Stimulated activated CD4-positive, alpha-beta T cell treated with anti-CD3 and anti-CD28 coated beads, Interleukin-1b, Interleukin-23, amount 100 ng/mL, for 1 hour (primary cell): ENCODE measurements at places on chromosomes 3 and 15.

- DNase-seq, result no peak
Observed at GRCh38 chr15:56871185-56871584, 47.3 kb upstream of the TCF12 start.

GRCh38 chr3:32406486-32407408 is 15.1 kb downstream of the CMTM7 start:
- no peak for DNase-seq

- DNase-seq, result no peak
Observed at GRCh38 chr15:70072479-70072878, 25.2 kb downstream of the TLE3 start.

- DNase-seq, result no peak
Observed at GRCh38 chr3:25448750-25449692, 21.0 kb downstream of the RARB start.

DNA sequence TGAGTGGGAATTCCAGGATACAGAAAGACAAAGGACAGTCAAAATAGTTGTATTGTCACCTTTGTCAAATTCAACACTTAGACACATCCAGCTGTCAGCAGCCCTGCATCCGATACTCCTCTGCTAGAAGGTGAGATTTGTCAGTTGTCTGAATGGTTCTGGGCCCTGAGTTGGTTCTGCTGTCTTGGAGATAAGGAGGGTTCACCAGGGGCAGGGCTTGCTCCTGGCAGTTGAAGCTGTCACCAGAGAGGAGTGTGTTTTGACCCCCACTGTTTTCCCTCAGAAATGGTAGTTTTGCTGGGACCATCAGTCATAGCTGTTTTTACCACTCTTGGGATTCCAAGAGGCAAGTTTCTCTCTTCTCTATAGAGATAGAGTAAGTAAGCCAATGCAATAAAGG is 3.2 kb upstream of the KY start:
- no peak for DNase-seq

DNA sequence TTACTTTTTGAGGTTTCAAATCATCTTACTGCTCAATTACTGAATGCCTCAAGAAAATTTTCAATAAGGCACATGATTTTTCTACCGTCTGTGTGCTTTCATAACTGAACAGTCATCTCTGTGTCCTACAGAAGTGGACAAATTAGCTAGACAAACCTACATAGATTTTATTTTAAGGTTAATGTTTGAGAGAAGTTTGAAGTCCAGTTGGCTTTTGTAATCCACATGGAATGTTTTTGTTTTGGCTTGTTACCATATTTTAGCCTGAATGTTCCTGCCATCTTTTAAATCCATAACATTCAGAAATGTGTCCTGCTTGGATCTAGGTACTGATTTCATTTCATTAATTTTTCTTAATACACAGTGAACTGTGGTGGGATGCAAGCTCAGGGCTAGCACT is 730.1 kb downstream of the IGSF11 start:
- DNase-seq, result no peak
